Effector memory CD4-positive, alpha-beta T cell (primary cell): ENCODE measurements at places on chromosomes 1 and 21.

DNA sequence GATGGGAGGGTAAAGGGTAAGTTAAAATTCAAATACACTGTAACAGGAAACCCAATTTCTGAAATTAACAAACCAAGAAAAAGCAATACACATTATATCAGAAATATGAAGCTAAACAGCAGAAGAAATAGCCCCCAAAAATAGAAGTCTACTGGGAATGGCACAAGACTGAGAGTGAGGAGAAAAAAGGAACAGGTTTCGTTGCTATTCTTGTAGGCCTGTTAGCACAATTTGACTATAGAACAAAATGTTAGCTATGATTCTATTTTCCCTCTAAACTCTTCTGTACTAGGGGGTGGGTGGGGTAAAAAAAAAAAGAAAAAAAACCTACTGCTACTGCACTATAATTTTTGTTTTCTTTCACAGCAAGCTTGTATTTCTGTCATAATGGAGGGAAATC, 12.5 kb downstream of the RBBP5 start:
- DNase-seq, result no peak

DNA sequence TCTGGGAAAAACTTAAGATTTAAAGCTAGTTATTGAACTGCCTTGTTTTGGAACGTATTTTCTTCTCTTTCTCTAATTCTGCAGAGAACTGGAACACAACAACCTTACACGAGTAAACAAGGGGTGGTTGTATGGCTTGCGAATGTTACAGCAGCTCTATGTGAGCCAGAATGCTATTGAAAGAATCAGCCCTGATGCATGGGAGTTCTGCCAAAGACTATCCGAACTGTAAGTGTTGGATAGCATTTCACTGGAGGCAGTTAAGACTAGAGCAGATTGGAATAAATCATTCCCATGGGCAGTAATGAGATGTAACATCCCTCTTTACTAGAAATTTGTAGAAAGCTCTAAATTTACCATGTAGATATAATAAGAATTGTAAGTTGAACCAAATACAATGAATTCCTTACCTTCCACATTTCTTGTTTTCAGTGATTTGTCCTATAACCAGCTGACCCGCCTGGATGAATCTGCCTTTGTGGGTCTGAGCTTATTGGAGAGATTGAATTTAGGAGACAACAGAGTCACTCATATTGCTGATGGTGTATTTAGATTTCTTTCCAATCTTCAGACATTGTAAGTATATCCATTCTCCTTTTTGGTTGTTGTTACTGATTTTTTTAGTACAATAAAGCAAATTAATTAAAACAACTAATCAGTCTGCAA, 22.9 kb downstream of the LRIG2 start:
- DNase-seq, result no peak

GRCh38 chr1:110610696-110611286, 4.6 kb upstream of the KCNA2 start:
- DNase-seq, result no peak

DNA sequence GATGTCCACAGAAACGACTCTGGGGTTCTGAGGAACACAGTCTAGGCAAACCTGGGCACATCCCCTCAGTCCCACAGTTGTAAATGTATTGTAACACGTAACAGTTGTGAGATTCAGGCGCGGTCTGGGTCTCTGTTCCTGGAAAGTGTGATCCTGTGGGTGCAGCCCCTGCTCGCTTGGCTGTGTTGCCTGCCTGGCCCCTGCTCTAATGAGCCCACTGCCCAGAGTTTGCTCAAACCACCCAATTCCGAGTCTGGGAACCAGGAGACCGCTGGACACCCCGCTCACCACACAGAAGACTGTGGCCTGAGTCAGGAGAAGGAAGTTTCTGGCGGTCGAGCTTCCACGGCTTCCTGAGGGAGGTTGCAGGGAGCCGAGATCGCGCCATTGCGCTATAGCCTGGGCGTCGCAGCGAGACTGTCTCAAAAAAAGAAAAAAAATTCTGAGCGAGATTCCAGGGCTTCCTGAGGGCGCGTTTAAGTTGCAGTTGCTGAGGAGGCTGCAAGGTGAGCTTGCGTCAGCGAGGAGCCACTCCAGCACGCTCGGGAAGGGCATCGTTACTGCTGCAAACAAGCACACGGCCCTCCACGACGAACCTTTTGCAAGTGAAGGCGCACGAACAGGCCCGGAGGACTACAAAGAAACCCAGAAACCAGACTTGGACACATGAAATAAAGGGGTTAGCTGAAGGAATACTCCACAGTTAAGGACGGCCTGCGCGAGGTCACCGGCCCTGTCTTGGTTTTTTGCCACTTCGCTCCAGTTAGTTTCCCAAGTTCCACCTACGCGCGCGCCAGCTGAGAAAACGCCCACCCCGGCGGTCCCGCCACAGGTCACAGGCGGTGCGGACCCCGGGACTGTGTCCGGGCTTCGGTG, 1.1 kb downstream of the C21orf58 start:
- DNase-seq, result no peak

GRCh38 chr1:12472798-12473551, 145.0 kb downstream of the DHRS3 start:
- no peak for DNase-seq

DNA sequence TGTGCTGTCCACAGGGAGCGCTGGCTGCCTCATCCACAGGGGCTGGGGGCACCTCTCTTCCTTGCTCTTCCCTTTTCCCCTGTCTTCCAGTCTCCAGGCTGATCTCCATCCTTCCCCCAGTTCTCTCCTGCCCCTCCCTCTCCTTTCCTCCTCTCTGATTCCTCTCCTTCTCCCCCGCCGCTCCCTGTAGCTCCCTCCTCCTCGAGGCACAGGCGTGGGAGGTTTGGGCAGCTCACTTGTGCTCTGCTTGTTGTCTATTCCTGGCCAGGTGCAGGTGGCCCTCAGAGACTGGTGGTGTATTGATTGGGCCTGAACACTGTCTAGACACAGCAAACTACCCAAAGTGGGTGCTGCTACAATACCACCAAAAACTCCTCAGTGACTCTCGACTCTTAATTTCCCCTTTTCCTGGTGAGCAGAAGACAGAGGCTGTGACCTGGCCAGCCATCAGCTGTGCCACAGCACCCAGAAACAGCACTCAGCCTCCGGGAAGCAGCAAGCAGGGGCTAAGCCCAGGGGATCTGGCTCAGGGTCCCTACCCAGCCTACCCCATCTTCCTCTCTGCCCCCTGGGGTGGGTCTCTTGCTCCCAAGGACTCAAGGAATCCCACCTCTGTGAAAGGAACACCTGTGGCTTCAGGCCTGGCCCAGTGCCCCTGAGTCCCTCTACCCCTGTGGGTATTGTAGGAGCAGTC, 93.3 kb downstream of the DDX20 start:
- no peak for DNase-seq

- no peak for DNase-seq
Measured at GRCh38 chr1:33088119-33088906, 7.4 kb downstream of the AZIN2 start.

DNA sequence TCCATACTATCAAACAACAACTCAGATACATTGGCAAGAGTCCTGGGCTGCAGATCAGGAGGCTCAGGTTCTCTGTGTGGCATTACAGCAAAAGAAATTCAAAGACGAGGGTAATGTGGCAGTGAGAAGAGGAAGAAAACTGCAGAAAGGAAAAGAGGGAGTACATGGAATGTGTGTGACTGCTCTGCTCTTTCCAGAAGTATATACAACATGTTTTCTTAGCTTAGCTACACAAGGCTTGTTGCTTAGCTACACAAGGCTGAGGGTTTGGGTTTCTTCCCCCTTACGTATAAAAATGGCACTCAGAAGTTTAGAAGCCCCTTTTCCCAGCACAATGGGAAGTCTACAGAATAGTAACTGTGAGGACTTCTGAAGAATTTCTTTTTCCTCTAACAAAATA, 86.0 kb downstream of the PRRX1 start:
- no peak for DNase-seq

- DNase-seq, result no peak
Measured at GRCh38 chr1:92066321-92066720, 8.9 kb downstream of the SETSIP start.

- DNase-seq, result no peak
Measured at GRCh38 chr1:198499588-198499987, 40.9 kb downstream of the ATP6V1G3 start.

- DNase-seq, result no peak
Measured at GRCh38 chr21:26072666-26073615, 97.6 kb downstream of the APP start.

DNA sequence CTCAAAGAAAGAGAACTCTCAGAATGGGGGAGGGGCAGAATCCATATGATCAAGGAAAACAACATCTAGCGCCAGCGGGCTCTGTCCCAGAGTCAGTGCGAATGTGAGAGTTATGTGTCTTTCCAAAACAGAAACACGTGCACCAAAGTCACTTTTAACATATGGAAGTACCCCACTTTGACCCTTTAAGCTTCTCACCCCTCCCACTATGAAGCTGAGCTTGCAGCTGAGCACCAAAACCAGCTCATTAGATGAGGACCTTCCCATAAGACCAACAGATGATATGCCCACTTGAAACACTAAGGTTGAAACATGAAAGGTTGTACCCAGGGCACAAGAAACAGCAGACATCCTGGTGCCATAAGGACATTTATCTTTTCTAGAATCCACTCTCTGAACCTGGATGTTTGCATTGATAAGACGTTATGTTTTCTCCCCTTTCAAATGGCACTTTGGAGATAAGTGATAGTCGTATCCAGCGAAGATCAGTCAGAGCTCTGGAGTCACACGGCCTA, 171.0 kb downstream of the TGFBR3 start:
- no peak for DNase-seq

DNA sequence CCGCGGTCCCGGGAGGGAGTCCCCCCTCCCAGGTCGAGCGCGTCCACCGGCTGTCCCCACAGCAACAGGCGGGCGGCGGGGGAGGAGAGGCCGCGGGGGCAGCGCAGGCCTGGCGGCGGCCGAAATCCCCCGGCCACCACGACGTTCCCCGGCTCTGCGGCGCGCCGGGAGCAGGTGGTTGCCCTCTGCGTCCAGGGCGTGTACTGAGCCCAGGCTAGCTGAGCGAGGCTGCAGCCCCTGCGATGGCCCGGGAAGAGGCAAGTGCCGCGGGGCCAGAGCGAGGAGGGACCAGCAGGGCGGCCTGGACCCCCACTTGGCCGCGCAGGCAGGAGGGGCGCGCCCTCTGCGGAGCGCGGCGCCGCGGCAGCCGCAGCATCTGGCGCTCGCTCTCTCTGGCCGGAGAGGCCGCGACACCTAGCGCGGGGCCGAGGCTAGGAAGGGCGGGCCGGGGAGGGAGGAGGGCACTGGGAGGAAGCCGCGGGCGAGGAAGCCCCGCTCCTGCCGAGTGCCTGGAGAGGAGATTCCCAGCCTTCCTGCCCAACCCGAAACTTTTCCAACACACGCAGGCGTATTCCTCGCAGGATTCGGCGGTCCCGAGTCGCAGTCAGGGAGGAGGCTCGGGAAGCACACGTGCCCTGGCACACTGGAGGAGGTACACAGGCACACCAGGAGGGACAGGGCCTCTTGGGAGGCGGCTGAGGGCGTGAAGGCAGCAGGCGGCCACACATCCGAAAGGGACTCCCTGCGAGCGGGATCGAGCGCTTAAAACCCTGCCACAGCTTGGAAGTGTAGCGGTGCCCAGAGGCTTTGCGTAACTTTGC, 4.9 kb upstream of the PROX1 start:
- DNase-seq, result no peak

GRCh38 chr1:23013657-23014056, 2.0 kb downstream of the TEX46 start:
- no peak for DNase-seq

GRCh38 chr1:16237343-16237830, 404 bp upstream of the CPLANE2 start:
- no peak for DNase-seq

DNA sequence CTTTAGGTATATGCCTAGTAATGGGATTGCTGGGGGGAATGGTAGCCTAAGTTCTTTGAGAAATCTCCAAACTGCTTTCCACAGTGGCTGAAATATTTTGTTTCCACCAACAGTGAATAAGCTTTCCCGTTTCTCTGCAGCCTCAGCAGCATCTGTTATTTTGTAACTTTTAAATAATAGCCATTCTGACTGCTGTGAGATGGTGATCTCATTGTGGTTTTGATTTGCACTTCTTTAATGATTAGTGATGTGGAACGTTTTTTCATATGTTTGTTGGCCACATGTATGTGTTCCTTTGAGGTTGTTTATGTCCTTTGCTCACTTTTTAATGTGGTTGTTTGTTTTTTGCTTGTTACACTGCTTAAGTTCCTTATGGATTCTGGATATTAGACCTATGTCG, 237.4 kb downstream of the CENPF start:
- DNase-seq, result no peak
